ENCODE measurements at places on chromosomes 5 and 9. TPM values are rescaled to one million over a fixed set of nuclear protein-coding genes. Genes with fewer than 3 reads are reported as not detected.

- no peak for DNase-seq
Measured at GRCh38 chr9:27586304-27586703, 13.0 kb upstream of the C9orf72 start.

GRCh38 chr5:59838989-59839388 lies 54.5 kb downstream of the PDE4D start:
- DNase-seq: no peak

- no peak for DNase-seq
Measured at GRCh38 chr5:1104327-1105006, 7.4 kb downstream of the SLC12A7 start.

DNA sequence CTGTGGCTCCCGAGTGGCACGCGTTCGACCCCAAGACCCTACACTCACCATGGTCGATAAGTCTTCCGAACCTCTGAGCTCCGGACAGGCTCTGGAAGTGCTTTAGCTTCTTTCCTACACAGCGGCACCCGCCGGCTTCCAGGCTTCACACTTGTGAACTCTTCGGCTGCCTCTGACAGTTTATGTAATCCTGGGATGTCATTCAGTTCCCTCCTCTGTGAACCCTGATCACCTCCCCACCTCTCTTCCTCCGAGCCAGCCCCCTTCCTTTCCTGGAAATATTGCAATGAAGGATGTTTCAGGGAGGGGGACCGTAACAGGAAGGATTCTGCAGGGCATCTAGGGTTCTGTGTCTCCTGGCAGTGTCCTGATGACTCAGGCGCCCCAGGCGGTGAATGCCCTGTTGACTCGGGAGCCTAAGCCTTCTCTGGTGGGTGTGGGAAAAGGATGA lies at the start of gene CD14:
TSS of gene CD14 (minus strand) at position 155 of the 451 bp plus-strand sequence. CDS start at position 51, 104 bp downstream.
- peak; percentile 22 for DNase-seq

DNA sequence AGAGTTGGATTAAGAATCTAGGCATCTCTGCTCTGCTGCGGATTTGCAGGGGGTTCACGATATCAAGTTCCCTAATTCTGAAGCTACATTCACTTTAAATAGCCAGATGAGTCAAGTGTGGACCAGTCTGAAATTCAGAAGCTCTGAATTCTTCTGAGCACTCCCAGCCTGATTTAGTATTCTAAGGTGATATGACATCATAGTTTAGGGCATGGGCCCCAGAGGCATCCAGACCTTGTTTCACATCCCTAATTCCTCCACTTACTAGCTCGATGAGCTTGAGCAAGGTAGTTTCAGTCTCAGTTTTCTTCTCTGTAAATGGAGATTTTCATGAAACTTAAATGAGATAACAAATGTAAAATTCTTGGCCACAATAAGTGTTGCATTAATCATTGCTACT lies 65.2 kb downstream of the TMEM167A start:
- no peak for DNase-seq

DNA sequence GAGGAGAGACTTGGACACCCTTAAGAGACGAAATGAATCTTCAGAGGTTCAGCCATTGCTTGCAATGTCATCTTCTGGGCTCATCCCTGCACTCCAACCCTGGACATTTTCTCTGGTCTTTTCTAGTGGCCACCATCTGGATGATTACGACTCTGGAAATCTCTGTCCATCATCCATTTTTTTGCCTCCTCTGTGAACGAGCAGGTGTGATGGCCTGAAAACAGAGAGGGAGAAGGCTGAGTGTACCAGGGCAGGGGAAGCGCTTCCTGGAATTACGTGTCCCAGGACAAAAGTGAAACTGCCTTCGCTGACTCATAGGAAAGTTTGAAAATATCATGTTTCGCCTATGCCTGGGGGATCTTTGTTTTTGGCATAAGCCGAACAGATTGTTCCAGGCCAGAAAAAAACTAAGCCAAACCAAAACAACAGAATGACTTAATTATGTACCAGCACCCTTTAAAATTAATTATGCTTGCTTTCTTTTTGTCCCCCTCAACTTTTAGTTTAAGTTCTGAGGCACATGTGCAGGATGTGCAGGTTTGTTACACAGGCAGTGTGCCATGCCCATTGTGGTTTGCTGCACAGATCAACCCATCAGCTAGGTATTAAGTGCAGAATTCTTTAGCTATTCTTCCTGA lies 31.9 kb downstream of the ANKRD33B start:
- peak; percentile 55 for DNase-seq

- peak; percentile 47 for DNase-seq
Measured at GRCh38 chr5:134100283-134101091, 14.0 kb upstream of the TCF7 start.

GRCh38 chr5:161549106-161549505 lies 2.6 kb upstream of the GABRB2 start:
- peak; percentile 67 for DNase-seq

DNA sequence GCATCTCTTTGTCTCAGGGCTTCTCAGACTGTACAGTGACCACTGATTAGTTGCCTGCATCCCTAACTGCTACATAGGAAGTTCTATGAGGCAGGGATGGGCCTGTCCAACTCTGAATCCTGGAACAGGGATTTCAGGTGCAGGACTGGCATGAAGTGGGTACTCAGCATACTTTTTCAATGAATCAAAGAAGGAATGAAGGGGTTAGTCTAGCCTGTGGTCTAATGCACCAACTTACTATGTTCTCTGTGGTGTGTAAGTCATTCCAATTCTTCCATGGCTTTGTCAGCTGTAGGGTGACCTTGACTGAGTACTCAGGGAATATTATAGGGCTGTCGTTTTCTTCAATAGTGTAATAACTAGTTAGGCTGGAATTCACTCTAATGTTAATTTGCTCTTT lies 8.3 kb downstream of the COL15A1 start:
- DNase-seq: no peak

DNA sequence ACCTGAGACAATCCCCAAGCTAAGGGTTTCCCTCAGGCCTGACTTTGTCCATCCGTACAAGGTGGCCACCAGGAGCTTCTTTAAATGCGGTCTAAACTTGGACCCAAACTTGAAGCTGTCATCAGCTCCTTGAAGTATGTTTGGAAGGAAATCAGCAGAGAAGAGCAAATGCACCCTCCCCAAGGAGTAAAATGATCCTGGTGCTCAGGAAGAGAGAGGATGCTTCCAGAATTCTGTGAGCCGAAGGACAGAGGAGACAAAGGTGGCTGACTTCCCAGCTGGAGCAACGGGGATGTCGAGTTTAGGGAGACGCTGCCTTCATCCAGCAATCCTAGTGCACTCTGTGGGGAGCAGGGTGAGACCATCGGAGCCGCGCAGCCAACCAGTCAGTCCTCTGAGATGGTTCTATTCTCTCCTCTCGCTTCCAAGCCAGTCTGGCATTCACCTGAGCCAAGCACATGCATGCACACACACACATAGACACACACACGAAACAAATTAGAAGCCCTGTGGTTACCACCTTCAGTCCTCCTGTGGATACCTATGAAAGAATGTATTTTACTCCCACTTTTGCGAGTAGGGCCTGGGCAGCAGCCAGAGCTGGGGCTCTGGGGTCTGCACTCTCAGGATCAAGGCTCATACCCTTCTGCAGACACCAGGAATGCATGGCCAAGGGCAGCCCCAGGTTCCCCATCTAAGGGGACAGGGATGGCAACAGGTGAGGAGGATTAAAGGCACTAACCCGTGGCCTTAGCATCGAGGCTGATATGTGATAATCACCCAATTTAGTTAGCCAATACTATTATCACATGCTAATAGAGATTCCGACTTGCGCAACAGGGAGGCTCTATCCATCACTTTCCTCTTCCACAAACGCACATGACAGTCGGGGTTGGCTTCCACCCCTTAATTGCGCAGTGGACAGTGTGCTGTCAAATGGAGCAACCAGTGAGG lies 75.8 kb downstream of the GTF3C4 start:
- DNase-seq: no peak

- no peak for DNase-seq
Measured at GRCh38 chr9:113776194-113776593, 99.9 kb upstream of the ZNF618 start.

- DNase-seq: peak; percentile 5
Measured at GRCh38 chr5:24226479-24226878, 418.3 kb downstream of the CDH10 start.

GRCh38 chr5:181224390-181225229 lies 1.5 kb downstream of the TRIM41 start:
- no peak for DNase-seq

DNA sequence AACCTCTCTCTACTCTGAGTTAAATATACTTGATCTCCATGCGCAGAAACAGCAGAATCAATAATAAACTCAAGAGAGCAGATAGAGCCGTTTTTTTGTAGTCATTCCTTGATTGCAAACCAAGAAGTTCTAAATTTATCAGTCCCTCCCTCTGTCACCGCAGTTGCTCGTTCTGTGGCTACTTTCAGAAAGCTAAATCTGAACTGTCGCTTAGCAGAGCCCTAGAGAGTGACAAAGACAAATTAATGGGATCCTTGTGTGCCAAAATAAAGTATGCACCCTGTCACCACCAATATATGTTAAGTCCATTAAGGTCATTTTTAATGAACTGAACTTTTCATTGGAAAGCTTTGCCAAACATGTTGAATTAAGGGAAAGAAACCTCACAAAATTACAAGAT lies 218.3 kb downstream of the ADAMTSL1 start:
- DNase-seq: no peak

DNA sequence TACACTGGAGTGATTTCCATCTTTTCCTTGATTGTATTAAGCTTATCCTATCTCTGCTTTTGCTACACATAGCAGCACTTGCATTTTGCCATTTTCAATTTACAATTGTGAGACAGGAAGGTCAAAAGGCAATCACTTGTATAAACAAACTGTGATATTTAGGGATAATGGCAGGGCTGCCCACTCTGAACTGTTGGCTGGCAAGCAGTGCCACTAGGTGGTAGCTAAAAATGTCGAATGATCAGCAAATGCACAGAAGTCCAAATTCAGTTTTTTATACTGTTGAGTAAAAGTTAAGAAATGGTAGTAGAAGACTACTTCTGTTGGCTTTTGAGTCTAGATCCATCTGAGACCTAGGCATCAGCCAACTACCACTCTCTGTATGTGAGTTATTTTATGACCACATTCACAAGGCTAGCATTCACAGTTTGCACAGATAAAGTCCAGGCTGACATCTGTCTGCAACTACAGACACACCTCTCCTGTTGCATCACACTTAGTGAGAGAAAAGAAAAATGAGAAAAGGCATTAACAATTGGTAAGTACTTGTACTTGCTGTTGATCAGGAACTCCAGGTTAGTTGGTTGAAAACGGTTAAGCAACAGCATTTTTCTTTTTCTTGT lies 108.8 kb upstream of the ASTN2 start:
- no peak for DNase-seq

GRCh38 chr5:1208743-1209488 lies 7.5 kb downstream of the SLC6A19 start:
- no peak for DNase-seq

DNA sequence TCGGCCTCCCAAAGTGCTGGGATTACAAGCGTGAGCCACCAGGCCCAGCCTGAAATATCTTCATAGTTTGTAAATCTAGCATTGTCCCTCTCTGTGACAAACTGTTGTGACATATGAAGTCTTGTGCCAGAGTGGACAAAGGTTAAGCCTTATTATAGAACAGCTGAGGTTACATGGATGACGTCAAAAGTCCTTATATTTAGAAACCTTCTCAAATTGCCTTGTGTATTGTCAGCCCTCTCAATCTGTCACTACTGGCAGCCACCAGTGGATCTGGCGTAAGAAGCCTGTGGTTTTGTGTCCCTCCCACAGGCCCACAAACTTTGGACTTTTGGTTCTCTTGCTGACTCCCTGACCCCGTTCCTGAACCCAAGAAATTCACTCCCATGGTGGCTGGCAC lies 79.4 kb upstream of the CCDC112 start:
- DNase-seq: no peak

DNA sequence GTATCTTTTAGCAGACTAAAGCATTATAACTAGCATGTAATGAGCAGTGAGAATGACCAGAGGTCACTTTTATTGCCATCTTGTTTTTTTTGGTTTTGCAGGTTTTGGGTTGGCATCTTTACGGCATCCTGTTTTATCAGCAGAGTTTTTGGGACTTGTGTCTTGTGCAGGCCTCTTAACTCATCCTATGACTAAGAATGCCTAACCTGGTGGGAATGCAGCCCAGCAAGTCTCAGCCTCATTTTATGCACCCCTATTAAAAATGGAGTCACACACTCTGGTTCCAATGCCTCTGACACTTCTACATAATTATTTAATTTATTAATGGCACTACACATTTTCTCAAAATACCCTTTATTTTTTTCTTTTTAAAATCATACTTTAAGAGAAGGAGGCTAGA lies 726.5 kb upstream of the RIOK2 start:
- DNase-seq: no peak

- DNase-seq: no peak
Measured at GRCh38 chr5:40780199-40780598, 18.0 kb downstream of the PRKAA1 start.

DNA sequence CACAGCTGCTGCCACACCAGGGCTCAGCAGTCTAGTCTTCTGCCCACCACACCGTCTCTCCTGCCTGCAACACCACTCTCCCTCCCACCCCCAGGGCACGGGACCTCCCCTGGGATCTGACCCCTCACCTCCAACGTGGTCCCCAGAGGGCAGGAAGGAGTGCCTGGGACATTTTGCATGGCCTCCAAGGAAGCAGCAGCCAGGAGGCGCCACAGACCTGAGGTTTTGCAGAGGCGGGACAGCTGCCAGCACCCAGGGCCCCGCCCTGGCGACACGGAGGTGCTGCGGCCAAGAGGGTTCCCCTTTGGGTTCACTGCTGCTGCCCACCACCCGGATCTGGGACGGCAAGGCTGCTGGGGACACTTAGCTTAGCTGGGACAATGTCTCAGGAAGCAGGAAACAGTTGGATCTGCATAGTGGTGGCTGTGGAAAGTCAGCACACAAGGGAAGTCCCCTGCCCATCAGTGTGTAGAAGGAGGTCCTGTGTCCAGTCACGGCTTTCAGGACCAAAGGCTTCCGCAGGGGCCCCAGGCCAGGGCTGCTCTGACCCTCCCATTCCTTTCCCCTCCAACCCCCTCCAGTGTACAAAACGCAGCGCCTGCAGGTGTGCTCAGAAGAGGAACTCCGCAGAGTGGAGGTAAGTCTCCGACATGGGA lies 13.8 kb downstream of the PROP1 start:
- DNase-seq: no peak

- no peak for DNase-seq
Measured at GRCh38 chr9:111628411-111628810, 2.7 kb upstream of the DNAJC25 start.

- DNase-seq: no peak
Measured at GRCh38 chr5:91423871-91424270, 40.8 kb upstream of the ARRDC3 start.

GRCh38 chr9:122263699-122264349 lies 816 bp downstream of the RBM18 start:
- DNase-seq: no peak

BHMT2 gene
- 18.3 TPM for total RNA-seq

SPATA31D1 gene
- total RNA-seq: 0.24 TPM

ZFP37 gene
- total RNA-seq: 7.9 TPM

FGD3 gene
- 4.8 TPM for total RNA-seq

SOX30 gene
- total RNA-seq: 6.3 TPM

SPINK1 gene
- 14.0 TPM for total RNA-seq

SHOC1 gene
- total RNA-seq: 3.6 TPM

SVEP1 gene
- 89.3 TPM for total RNA-seq

TTF1 gene
- total RNA-seq: 25.3 TPM

DNAJC18 gene
- total RNA-seq: 21.2 TPM

C7 gene
- 32.3 TPM for total RNA-seq

CDC25C gene
- 2.2 TPM for total RNA-seq

PCDHB5 gene
- 11.6 TPM for total RNA-seq

HMCN2 gene
- 7.5 TPM for total RNA-seq
